ENCODE measurements at places on chromosomes 11 and 22.

DNA sequence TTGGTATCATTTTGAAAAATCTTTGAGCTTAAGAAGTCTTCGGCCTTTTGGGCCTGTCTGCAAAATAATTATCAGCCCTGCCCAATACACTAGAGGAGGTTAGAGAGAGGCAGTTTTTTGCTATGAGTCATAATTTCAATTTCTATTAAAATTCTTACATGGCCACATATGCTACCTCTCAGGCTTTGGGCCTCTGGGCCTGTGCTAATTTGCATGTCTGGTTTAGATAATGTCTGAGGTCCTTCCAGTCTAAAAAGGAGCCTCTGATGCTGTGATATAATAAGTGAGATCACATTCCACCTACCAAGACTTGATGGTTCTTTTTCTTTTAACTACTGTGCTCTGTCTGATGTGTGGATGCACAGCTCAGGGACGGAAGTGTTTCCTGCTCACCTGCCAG is 70.8 kb downstream of the KCNJ1 start:
- H3K27me3 ChIP-seq, result no peaks in the 10 kb centered on the region
- no peaks in the 10 kb centered on the region for H3K4me1 ChIP-seq
- no peak overlapping the region for H3K4me3 ChIP-seq
- DNase-seq, result no peak

DNA sequence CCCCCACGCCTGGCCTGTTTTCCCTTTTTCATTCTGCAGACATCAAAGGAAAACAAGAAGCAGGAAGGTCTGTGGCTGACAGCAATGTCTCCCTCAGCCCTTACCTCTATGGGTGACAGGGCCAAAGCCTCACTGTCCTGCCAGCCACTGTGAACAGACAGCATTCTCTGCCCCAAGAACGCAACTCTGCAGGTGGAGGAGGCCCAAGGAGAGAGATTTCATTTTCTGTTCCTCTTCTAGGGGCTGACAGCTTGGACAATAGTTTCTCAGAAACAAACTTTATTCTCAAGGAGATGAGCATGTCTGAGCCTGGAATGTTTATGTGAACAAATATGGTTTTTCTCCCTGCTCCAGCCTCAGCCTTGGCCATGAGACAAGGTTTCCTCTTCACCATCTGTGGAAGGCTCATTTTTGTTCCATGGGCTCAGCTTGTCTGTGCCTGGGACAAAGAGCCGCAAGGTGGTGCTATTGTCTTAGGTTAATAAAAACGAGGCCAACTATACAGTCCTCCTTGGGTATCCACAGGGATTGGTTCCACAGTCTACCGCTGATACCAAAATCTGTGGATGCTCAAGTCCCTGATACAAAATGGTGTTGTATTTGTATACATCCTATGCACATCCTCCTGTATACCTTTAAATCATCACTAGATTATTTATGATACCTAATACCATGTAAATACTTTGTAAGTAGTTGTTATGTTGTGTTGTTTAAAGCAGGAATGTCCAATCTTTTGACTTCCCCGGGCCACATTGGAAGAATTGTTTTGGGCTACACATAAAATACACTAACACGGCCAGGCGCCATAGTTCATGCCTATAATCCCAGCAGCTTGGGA is 5.8 kb downstream of the PIWIL3 start:
- H3K27me3 ChIP-seq, result no peaks in the 10 kb centered on the region
- H3K27ac ChIP-seq, result no peak overlapping the region
- DNase-seq, result peak; percentile 50
- no peaks in the 10 kb centered on the region for H3K36me3 ChIP-seq
- H3K4me1 ChIP-seq, result no peaks in the 10 kb centered on the region
- H3K4me3 ChIP-seq, result no peak overlapping the region

DNA sequence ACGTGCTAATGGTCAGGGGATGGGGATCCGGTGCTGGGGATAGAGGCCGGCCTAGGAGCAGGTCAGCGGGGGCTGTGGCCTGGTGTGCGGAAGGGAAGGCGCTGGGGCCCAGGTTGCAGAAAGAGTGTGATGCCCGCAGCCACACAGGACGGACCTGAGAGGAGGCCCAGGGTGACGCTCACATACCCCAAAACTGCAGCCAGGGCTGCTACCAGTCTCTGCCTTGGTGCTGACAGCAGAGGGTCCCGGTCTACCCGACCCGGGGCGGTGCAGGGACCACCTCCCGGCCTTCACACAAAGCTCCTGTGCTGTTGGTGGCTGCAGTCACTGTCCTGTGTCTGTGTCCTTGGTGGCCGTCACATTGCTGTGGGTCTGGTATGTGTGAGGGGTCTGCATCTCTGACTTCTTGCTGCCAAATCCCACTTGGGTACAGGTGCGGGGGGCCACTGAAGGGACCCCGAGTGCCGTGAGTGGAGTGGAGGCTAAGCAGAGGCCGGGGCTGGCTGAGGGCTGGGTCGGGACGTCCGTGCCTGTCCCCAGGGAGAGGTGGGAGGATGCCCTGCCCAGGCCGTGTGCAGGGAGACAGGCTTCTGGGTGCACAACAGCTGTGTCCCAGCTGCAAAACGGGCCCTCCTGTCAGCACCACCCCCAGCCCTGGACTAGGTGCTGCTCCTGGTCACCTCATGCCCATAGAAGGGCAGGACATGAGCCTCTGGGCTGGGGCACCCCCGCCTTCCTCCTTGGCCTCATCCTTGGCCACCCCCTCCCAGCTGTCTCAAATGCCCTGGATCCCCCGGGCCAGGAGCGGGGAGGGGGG is 1.5 kb downstream of the LSP1 start:
- peak overlapping the region; percentile 74 for H3K27ac ChIP-seq
- H3K36me3 ChIP-seq, result no peaks in the 10 kb centered on the region
- DNase-seq, result no peak
- peak overlapping the region; percentile 63 for H3K4me3 ChIP-seq
- H3K27me3 ChIP-seq, result no peaks in the 10 kb centered on the region
- H3K4me1 ChIP-seq, result peaks cover 79% of the 10 kb centered on the region

GRCh38 chr11:67406420-67406968 is 2.6 kb downstream of the TBC1D10C start:
- H3K4me1 ChIP-seq, result peaks cover 86% of the 10 kb centered on the region
- peak overlapping the region; percentile 82 for H3K4me3 ChIP-seq
- no peak overlapping the region for H3K27ac ChIP-seq
- peaks cover 12% of the 10 kb centered on the region for H3K36me3 ChIP-seq
- DNase-seq, result no peak
